Sciatic nerve (tissue), 2 donors: ENCODE measurements at places on chromosomes 4 and X.

GRCh38 chrX:149473092-149473491 lies 32.0 kb downstream of the IDS start:
- no peak for DNase-seq

- DNase-seq, result no peak
These were observed 278.8 kb upstream of the RPS6KA3 start for GRCh38 chrX:20545538-20545937.

GRCh38 chr4:31390849-31391248 lies 670.7 kb downstream of the PCDH7 start:
- no peak for DNase-seq

DNA sequence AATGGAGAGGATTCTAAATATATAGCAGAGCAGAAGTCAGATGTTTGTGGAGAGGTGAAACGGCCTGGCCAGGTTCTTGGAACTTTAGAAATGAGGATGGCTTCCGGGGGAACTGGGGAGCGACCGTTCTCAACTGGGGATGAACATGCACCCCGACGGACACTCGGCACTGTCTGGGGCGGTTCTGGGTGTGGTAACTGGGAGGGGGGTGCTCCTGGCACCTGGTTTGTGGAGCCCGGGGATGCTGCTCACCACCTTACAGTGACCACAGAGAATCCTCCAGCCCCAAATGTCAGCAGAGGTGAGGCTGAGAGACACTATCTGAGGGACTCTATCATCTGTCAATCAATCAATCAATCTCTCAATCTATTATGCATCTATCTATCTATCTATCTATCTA lies 69.0 kb upstream of the PPP2R3B start:
- no peak for DNase-seq

- DNase-seq, result no peak
These were observed 290.5 kb upstream of the EPHA5 start for GRCh38 chr4:65960751-65961150.

GRCh38 chr4:40453912-40454311 lies 118.8 kb downstream of the CHRNA9 start:
- no peak for DNase-seq

- DNase-seq, result no peak
These were observed 278.6 kb upstream of the KLF3 start for GRCh38 chr4:38385093-38386004.

- DNase-seq, result no peak
These were observed 55.8 kb downstream of the ABLIM2 start for GRCh38 chr4:8102831-8103230.

DNA sequence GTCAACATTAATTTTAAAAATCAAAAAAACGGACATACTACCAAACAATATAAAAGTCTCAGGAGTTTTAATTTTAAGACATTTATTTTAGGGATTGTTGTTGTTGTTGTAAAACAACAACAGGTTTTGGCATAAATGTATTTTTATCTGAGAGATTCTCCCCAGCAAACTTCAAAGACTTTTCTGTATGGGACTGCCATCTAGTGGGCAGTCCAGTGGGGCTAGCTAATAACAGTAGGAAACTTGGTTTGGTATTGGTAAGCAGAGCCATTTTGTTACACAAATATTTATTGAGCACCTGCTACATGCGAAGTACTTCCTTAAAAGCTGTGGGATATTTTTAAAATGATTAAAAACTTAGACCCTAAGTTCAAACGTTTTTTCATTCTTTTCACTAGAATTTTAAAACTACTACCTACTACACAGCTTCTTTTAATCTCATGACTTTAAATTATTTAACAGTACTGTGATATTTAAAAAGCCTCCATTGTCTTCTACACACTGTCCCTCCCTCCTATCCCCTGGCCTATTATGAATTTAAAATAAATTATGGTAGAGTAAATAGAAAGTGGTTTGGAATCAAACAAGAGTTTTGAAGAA lies 1028.4 kb upstream of the INTU start:
- DNase-seq, result no peak

DNA sequence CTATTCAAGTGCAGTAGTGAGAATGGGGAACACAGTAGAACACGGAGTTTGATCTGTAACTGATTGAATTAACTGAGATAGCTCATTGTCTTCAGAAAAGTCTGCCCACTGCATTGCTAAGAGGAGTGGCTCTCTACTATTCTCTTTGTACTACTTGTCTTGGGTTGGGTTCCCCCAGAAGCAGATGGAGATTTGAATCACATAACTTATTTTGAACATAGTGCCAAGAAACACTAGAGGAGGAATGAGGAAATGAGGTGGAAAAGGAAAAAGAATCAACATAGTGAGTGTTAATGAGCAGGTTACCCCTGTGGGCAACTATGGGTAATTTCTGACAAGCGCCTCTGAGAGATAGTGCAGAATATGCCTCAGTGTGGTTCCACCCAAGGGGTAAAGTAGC lies 362.7 kb downstream of the STIM2 start:
- no peak for DNase-seq

DNA sequence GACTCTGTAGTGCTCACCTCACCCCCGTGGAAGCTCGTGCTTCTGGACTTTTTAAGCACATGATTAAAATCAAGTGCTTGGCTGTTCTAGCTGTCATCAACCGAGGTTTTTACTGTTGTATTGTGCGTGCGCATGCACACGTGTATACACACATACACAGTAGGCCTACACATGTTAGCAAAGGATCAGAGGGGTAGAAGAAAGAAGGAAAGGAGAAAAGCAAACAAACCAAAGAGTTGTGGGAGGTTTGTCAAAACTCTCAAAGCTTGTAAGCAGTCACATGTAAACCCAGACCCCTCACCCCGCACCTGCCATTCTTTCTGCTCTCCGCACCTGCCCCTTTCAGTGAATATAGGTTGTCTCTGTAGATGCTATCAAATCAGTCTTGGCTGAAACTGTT lies 311.8 kb downstream of the HS3ST1 start:
- DNase-seq, result no peak

- no peak for DNase-seq
These were observed 90.7 kb upstream of the S100G start for GRCh38 chrX:16559206-16559619.

DNA sequence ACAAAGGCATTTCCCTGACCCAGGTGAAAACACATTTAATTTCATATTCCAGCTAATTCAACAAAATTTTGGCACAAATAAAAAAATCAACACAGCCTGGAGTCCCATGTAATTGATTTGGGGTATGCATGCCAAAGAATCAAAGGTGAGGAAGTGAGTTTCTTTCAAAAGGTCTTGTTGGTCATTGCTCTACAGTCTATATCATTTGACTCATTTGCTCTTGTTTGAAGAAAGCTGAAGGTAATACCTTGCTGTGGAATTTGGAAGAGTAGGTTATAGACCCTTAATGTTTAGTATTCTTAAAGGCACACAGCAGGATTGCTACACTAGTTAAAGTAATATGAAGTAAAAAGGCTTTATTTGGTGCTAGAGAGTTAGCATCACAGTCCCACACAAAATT lies 25.4 kb downstream of the COL4A6 start:
- no peak for DNase-seq

DNA sequence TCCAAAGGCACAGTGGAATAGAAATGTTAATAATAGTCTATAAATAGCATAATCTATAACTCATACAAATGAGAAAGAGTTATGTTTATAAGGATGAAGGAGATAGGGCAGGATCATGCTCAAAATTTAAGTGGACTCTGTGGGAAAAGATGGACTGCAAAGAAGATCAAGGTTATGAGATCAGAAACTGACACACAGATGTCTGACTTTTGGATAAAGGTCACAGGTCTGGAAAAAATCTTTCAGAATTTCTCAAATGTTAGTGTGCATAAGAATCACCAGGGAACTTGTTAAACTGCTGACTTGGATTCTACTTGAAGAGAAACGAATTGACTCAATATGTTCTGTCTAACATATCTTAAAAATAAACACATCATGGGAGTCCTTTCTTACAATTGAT lies 104.1 kb downstream of the FSTL5 start:
- DNase-seq, result no peak

DNA sequence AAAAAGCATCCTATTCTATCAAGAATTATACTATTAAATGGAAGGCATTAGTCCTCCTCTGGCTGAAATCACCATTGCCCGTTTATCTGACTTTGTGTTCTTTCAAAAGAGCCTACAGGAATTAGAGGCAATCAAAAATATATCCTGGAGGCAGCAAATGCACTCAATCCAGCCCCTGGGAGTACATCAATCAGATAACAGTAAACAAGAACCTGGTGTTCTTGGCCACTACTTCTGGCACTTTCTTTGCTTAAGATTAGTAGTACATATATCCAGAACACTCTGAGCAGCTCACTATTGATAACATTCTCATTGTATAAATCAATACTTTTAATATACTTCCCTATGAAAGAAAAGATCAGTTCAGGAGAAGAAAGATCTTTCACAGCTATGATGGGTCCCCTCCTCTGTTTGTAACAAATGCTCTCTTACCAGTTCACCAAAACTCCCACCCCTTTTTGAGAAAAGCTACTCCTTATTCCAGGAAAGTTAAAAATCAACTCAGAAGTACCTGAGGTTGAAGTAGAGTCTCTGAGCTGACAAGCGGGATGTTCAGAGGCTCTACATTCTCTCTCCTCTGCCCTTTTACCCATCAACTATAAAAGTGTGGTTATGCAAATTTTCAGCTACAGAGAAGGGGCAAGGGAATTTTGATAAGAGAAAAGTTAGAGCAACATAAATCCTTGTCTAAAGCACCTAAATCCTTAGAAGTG lies 176.0 kb downstream of the COX18 start:
- DNase-seq, result no peak

- DNase-seq, result no peak
These were observed 619 bp upstream of the MPC1L start for GRCh38 chrX:40622479-40623138.

GRCh38 chr4:152352622-152353116 lies 183.2 kb downstream of the FBXW7 start:
- DNase-seq, result peak; percentile 67

- DNase-seq, result peak; percentile 31
These were observed 27.2 kb upstream of the JAKMIP1 start for GRCh38 chr4:6227412-6228157.

- no peak for DNase-seq
These were observed 42.4 kb downstream of the ATOH1 start for GRCh38 chr4:93870876-93871458.

- no peak for DNase-seq
These were observed 2351.4 kb downstream of the PCDH7 start for GRCh38 chr4:33071535-33071934.

DNA sequence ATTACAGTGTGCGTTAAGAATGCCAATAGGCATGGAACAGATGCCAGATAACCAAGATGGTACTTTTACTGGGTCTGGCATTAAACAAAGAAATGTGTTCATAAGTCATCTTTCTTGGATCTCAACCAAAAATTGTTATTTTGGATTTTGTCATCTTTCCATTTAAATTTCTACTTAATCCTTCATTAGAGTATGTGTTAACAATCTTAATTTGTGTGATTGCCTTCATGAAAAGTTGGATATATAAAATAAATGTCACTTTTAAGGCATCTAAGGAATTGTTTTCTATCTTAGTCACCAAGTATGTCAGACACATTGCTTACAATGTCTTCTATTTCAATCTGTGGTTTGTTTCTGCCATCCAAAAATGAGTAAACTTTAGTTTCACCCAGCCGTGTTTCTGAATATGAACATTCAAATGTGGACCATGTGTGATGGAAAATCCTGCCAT lies 87.5 kb downstream of the PALLD start:
- no peak for DNase-seq
